Forelimb muscle (tissue), 1 donor: ENCODE measurements at places on chromosomes 3 and 15. TPM values are rescaled to one million over a fixed set of nuclear protein-coding genes. Genes with fewer than 3 reads are reported as not detected.
A peak's percentile ranks its signal among the peaks of the same experiment; 100 is the strongest.

GRCh38 chr3:151933234-151933853 is 59.9 kb downstream of the SUCNR1 start:
- DNase-seq = no peak

PP2D1 gene
- polyA plus RNA-seq = 0.39 TPM

KLF15 gene
- 1.7 TPM for polyA plus RNA-seq

DNA sequence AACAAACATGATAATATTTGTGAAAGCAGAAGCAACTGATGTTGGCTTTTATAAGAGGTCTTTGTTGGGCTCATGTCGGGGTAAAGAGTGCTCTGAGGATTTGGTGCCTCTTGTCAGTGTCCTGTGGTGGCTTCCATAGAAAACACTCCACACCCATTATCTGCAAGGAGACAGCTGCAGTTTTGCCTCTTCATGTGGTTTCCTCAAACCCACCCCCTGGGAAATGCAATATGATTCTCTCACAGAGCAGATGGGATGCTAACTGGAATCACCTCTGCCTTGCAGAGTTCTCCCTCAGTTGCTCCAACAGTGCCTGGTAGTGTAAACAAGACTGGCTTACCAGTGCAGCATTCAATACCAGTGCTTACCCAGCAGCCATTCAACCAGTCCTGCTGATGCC is 771.4 kb upstream of the CFAP20DC start:
- DNase-seq = no peak

GRCh38 chr15:101256757-101257156 is 4.9 kb upstream of the CHSY1 start:
- DNase-seq = no peak

DNA sequence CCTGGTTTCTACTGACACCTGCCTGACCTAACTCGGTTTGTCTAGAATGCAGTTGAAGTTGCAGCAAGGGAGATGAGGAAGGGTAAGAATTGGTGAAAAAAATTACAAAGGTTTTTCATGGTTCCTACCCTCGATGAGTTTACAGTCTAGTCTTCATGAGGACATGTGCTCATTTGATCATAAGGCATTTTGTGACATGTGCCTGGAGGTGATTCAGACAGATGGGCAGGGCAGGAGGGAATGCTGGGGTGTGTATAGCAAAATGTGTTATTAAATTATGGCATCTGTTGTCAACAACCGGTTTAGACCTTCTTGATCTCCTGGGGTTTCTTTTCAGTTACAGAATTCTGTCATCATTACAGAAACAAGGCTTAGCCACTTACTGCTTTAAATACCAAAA is 101.2 kb downstream of the CACNA1D start:
- DNase-seq = no peak

DNA sequence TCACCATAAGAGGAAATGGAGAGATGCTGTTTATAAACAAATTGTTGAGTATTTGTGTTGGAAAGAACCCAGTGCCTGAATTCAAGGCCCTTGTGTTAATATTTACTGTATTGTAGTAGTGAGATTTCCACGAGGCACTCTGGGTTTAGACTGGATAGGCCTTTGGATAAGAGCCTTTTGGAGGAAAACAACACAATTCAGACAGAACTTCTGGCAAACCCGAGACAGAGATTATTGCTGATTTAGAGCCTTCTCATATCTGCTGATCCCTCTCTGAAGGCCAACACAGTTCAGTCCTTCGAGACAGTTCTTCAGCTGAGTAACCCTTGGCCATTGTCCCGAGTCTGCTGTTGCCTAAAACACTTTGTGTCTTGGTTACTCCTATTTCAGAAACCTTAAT is 55.7 kb downstream of the LMCD1 start:
- peak; percentile 69 for DNase-seq

DNA sequence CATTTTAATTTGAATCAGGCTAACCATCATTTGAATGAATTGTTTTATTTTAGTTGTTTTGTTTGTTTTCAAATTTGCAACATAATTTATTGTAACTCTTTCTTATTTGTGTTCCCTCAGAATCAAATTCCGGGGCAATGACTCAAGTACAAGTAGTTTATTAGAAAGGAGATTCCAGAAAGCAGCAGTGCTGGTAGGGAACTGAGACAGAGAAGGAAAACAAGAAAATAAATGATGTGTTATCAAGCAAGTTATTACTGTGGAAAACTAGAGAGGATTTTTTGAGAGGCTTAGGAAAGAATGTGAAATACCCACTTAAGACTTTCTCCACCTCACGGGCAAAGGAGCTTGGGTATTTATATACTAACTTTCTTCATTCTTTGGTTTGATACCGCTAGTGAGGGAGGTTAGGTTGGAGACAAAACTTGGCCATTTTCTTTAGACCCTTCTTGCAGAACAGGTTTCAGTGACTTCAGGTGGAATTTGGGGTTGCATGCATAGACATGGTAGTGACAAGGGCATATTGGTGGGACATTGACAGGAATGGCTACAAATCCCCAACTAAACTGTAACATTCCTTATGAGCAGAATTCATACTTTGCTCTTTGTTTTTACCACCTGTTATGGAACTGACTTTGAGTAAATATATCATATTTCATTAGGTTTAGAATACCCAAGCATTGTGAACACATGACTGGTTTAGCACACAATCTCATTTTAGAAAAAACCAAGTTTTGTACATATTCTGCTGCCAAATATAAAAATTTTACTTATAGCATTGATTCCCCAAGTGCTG is 254.3 kb downstream of the ZBBX start:
- no peak for DNase-seq

GRCh38 chr3:143265501-143266070 is 146.0 kb downstream of the CHST2 start:
- DNase-seq = no peak

ARID3B gene
- 4.2 TPM for polyA plus RNA-seq
